Stimulated activated CD8-positive, alpha-beta memory T cell treated with anti-CD3 and anti-CD28 coated beads, Interleukin-7, amount 100 ng/mL, for 24 hours (primary cell): ENCODE measurements at places on chromosomes 16 and 17.

DNA sequence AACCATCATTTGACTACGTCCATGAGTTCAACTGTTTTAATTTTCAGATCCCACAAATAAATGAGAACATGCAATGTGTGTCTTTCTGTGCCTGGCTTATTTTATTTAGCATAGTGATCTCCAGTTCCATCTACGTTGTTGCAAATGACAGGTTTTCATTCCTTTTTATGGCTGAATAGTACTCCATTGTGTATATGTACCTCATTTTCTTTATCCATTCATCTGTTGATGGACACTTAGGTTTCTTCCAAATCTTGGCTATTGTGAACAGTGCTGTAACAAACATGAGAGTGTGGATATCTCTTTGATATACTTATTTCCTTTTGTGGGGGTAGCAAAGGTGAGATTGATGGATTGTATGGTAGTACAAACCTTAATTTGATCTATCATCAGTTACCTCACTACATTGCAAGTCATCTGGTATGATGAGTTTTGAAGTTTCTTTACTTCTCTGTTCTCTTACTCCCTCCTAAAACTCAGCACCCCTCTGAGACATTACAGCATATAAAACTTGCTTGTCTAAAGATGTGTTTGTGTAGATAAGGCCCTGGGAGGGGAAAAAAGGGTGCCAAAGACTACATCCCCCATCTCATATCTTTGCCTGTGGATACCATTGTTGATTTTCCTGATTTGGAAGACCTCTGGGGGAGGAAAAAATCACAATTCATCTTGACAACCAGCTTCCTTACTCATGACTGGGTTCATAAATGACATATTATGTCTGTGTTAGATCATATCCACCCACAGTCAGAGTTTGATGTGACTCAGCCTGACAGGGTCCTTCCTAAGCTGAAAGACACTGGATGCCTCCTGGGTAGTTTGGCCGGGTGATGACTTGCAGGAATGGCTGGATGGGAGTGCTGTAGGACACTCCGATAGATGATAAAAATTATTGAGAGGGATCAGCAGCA is 47.6 kb downstream of the ABCA9 start:
- no peak for DNase-seq

DNA sequence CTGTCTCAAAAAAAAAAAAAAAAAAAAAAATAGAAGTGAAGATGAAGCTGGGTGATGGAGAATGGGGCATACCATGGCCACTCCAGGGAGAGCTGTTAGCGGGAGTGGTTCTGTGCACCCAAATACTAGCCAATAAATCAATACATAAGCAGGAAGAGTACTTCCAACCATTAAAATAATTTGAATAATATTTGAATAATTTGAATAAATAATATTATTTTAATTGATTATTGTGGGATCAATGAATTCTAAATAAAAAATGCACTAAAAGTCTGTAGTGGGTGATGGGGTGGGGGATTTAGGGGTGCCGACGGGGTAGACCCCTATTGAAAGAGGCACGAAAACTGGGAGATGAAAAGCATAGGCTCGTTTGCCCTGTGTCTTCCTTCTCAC is 41.4 kb upstream of the CMIP start:
- no peak for DNase-seq

- no peak for DNase-seq
Measured at GRCh38 chr17:46136820-46137219, 56.4 kb downstream of the KANSL1 start.

GRCh38 chr17:22463110-22463850 is 771.0 kb downstream of the KCNJ18 start:
- no peak for DNase-seq

DNA sequence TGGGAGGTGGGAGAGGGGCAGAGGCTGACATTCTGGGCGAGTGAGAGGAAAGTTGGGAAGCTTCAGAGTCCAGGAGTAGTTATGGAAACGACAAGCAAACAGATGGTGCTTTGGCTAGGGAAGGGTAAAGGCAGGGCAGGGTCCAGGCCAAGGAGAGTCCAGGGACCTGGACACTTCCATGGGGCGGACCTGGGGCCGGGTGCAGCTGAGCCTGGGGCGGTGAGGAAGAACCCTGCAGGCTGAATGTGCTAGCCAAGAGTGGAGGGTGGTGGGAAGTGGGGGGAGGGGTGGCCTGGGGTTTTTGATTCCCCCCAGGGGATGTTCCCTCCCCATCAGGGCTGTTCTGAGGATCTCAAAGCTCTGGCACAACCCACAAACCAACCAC is 2.6 kb downstream of the PPP1R9B start:
- no peak for DNase-seq

- no peak for DNase-seq
Measured at GRCh38 chr17:21240369-21241055, 12.7 kb downstream of the NATD1 start.

DNA sequence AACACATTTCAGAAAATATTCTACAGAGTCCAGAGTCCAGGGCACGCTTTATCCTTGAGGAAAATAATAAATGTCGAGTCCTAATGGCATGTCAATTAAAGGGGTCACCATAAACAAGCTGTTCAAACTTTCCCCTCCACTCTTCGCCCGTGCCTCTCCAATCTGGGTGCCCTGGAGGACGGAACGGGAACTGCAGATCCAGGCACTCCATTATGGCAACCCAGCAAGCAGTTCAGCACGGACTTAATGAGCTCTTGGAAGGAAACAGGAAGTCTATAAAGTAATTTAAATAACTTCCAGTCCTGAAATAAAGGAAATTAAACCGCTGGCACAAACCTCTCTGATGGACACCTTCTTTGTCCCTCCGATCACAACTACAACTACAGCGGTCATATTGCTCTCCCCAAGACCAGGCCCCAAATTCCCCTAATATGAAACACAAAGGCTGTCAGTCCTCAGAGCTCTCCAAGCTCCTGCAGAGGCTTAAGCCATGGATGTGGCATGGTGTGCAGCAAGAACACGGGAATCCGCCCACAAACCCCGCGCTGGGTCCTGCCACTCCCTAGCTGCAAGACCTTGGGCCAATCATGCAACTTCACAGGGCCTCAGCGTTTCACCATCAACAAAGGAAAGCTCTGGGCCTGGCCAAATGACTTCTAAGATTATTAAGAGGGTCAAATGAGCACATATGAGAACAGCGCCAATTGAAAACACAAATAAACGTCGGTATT is 52.6 kb downstream of the ZFHX3 start:
- DNase-seq, result no peak

GRCh38 chr16:22188595-22189442 is 17.3 kb upstream of the EEF2K start:
- DNase-seq, result no peak

- no peak for DNase-seq
Measured at GRCh38 chr16:14608111-14608566, 21.9 kb downstream of the PARN start.
